ENCODE measurements at places on chromosomes 11 and 22. TPM values are rescaled to one million over a fixed set of nuclear protein-coding genes. Genes with fewer than 3 reads are reported as not detected.

The SLC6A5 gene
- total RNA-seq: 2.2 TPM

The TP53I11 gene
- 16.4 TPM for total RNA-seq

The LRP4 gene
- 4.1 TPM for total RNA-seq

The RASSF7 gene
- 1.7 TPM for total RNA-seq

The PDE2A gene
- total RNA-seq: 13.5 TPM

The PLAAT4 gene
- not detected for total RNA-seq

The CTR9 gene
- total RNA-seq: 20.9 TPM

- peak; percentile 57 for DNase-seq
Measured at GRCh38 chr22:24189249-24190158, 8.2 kb downstream of the SUSD2 start.

DNA sequence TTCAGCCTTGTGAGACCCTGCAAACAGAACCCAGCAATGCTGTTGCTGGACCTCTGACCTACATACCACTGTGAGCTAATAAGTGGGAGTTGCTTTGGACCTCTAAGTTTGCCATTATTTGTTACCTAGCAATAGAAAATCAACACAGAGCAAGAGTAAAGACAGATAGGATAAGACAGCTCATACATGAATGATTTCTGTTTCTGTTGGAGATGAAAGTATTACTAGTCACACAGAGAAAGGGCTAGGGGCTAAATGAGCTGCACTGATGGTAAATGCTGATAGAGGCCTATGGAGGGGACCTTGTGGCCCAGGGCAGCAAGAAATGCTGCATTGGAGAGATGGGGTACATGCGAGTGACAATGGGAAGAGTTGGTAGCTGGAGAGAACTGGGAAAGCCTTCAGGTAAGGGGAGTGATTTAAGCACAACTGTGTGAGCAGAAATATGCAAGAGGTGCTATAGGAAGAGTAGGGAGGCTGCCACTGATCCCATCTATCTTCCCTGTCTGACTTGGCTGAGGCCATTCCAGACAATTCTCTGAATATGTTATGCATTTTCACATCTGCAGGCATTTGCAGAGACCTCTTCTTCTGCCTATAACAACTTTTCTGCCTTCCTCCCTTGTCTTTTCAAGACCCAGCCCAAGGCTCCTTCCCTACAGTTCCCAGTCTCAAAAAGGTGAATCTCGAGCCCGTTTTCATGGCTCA is 46.1 kb upstream of the SYN3 start:
- DNase-seq: no peak

- DNase-seq: no peak
Measured at GRCh38 chr11:1127664-1128162, 30.0 kb upstream of the MUC5AC start.

DNA sequence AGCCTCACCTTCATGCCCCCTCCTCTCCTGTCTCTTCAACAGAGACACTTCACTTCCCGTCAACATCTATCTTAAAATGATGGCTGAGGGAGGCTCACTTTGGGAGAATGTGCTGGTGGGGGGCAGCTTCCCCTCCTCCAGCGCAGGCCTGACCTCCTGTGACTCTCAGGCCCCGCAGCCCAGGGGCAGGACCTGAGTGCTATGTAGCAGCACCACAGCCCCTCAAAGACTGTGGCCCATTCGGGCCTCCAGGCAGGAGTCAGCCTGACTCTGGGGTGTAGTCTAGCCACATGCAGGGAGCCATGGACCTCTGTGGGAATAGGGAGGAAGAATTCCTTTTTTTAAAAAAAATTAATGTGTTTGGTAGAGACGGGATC is 43.7 kb downstream of the DKK3 start:
- no peak for DNase-seq

DNA sequence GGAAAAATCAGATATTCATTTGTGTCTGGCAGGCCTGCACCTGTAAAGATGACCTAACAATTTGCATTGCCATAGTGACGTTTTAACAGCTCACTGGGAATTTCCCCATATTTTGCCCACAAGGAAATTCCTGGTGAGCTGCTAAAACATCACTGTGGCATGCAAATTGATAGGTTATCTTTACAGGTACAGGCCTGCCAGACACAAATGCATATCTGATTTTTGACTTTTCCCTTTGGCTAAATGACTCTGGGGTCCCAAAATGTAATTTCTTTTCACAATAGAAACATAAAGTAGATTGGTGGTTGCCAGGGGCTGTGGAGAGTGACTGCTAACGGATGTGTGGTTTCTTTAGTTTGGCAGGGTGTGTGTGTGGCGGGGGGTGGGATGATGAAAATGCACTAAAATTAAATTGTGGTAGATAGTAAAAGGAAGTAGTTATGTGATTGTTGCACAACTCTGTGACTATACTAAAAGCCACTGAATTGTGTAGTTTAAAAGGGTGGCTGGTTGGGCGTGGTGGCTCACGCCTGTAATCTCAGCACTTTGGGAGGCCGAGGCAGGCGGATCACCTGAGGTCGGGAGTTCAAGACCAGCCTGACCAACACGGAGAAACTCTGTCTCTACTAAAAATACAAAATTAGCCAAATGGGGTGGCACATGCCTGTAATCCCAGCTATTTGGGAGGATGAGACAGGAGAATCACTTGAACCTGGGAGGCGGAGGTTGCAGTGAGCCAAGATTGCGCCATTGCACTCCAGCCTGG is 18.5 kb upstream of the FEZ1 start:
- DNase-seq: peak; percentile 62

DNA sequence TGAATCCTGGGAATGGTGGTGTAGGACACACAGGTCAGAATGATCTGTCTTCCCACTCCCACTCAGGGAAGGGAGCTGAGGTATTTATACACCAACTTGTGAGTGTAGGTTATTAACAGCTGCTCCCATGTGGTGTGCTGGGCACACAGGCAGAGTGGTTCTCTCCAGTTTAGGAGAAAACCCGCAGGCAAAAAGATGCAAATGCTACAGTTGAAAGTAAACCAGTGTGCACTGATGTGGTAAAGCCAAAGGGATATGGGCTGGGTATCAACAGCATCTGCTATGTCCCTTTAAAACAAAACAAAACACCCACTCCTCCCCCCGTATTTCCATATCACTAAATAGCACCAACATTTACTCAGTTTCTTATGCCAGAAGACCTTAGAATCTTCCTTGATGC is 75.4 kb upstream of the SYT13 start:
- no peak for DNase-seq

DNA sequence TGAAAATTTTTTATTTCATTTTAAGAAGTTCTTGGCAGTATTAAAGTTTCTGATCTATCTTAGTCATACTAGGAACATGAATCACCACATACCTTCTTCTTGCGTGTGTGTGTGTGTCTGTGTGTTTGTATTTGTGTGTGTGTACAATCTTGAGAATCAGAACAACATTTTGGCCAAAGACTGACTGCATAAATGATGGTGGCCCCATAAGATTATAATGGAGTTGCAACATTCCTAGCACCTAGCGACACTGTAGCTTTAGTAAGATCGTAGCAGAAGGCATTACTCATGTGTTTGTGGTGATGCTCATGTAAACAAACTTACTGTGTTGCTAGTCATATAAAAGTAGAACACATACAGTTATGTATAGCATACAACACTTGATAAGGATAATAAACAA is 205.4 kb downstream of the FAM76B start:
- no peak for DNase-seq

GRCh38 chr22:33024626-33025025 is 33.6 kb downstream of the SYN3 start:
- DNase-seq: peak; percentile 31

DNA sequence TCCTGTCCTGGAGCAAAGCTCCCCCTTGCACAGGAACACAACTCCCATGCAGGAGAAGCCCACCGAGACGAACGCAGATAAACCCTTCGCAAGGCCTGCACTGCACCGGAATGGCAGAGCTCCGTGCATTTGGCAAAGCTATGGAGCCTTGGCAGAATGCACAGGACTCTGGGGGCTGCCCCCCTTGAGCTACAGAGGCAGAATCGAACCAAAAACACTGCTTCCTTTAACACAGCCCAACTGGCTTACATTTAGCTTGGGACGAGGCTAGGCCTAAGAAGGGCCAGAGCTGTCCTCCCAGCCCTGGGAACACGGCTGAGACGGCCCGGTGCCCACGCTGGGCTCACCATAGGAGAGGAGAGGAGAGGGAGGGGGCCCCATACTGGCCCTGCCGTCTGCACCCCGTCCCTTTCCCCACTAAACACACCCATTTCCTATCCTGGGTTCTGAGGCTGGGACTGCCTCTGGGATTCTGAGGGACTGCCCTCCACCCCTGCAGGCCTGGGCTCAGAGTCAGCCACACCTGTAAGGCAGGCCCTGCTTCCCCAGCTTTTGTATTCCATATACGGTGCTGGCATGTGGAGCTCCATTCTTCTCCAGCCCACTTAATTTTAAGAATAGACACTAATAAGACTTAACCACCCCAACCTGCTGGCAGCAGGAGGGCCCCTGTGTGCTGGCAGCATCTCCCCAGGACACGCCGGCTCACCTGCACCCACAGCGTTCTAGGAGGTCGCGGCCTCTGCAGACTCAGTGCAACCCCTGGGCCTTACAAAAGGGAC is 32.9 kb downstream of the PPM1F start:
- no peak for DNase-seq

GRCh38 chr11:111944651-111945051 is 7.5 kb downstream of the DIXDC1 start:
- peak; percentile 33 for DNase-seq

DNA sequence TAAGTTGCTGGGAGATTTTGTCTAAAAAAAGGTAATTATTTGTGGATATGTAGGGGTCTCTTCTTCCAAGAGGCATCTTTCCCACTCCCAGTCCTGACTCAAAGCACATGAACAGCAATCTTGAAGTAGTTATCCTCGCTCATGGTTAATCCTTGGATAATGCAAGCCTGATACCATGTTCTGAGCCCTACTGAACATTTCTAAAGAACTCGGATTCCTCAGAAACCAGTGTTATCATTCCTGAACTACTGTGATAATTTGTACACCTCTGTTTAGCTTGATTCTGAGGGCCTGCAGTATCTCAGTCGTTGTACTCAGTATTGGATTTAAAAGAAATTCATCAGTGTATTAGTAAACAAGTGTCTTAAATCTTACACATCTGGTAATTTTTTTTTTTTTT is 22.3 kb upstream of the RCE1 start:
- DNase-seq: peak; percentile 77

DNA sequence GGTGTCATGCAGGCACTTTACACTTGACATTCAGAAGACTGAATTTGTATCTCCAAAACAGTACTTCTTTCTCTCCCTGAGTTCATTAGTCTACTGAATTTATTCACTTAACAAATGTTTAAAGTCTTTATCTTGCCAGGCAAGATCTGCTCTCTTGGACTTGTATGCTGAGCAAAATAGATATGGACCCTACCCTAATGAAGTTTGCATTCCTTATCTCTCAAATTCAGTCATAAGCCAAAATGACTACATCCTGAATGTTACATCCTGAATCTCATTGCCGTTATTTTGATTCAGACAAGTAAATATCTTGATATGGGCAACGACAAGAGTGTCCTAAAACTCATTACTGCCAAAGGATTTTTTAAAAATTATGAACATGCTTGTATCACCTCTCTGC is 29.7 kb downstream of the FAR1 start:
- no peak for DNase-seq

- DNase-seq: peak; percentile 73
Measured at GRCh38 chr11:78228467-78228866, 39.7 kb downstream of the USP35 start.

DNA sequence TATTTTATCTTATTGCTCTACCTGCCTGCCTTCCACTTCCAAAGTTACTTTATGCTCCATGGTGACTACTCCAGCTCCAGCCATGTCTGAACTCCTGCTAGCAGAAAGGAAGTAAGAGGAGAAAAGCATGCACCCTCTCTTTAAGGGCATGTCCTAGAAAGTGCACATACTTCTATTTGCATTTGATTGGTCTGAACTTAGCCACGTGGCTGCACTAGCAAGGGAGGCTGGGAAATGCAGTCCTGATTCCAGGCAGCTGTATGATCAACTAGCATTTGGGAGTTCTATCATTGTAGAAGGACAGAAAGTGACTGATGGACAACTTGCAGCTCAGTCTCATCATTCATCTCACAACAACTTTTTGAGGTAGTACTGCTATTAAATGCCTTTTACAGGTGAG is 515.7 kb downstream of the BUD13 start:
- peak; percentile 39 for DNase-seq

GRCh38 chr11:3786781-3787428 is 10.4 kb downstream of the NUP98 start:
- DNase-seq: no peak

- no peak for DNase-seq
Measured at GRCh38 chr22:46635756-46636155, 15.6 kb downstream of the GRAMD4 start.
